ENCODE measurements at places on chromosomes 2 and 18.

DNA sequence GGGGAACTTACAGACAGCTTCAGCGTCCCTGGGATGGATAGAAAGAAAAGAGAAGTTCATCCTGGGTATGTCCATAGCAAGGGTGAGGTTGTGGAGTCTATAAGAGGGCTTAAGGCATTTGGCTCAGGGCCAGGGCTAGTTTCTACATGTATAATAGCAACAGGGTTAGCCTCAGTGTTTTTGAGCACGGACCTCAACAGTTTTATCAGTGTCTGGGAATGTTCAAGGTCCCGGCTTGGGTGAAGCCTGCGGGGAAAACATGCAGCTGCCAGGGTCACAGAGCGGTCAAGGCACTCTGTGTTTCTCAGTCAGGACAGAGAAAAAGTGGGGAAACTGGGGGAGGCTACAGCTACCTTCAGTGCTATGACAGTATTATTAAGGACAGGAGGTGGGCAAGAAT is 427.7 kb upstream of the HS6ST1 start:
- DNase-seq: no peak

GRCh38 chr2:70887550-70888246 is 48.0 kb upstream of the ATP6V1B1 start:
- DNase-seq: peak; percentile 77

DNA sequence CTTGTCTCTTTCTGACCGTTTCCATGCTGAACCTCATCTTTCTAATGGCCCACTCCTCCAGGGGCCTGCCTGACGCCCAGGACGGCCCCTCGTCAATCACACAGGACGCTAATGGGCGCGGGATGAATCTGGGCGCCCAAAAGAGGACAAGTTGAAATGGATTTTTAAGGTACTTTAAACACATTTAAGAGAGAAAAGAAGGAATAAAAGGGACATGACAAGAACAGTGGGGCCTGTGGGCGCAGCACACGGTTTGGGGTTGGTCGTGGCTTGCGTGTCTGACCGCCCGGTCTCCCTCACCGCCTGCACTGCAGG is 607 bp upstream of the UBE2F start:
- DNase-seq: no peak

GRCh38 chr2:17181051-17181752 is 337.0 kb downstream of the RAD51AP2 start:
- DNase-seq: no peak

DNA sequence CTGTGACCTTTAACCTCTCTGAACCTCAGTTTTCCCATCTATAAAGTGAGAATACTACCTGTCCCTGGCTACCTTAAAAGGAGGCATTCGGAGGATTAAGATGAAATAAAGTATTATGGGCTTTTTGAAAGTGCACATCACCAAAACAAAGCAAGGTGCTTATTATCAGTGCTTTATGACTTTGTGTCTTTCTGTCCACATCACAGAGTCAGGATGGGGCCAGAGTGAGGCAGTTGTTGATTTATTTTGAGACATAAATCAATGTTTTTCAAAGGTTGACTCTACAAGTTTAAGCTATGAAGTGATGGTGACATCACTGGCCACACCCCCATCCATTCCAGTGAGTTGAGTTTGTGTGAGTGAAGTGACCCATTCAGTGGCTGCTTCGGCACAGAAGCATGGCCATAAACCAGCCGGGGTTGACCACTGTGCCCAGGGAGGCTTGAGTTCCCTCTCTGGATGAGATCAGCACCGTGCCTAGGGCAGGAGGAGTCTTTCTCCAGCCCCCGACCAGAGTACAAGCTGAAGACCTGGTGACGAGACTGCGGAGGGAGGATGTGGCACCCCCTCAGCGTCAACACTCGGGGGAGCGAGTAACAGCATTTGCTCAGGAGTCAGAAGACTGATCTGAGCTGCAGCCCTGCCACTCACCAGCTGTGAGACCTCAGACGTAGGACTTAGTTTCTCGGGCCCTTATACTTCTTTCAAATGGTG is 89.0 kb upstream of the PPP1CB start:
- DNase-seq: no peak

DNA sequence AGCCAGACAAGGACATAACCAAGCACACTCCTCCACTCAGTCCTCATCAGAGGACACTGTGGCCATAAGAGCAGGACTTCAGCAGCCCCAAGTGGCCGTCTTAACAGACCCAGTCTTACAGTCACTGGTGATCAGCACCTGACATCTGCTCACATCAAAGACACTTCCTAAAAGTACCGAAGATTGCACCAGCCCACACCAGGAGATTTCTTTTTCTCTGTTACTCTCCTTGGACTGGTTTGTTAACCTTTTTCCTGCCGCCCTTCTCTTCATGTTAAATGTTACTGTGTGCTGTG is 44.1 kb downstream of the MRPS5 start:
- DNase-seq: no peak

DNA sequence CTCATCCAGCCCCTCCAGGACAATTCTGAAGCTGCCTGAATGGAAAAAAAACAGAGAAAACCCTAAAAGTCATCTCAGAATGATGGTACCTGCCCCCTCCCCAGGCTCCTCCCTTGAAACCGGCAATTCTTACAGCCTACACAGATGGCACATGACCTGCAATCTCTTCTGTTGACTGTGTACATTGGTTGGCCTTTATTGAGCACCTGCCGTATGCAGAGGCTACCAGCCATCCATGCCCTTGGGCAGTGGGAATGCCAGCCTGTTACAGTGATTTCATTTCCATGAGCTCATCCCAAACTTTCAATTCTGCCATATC is 57.1 kb downstream of the EMX1 start:
- no peak for DNase-seq

DNA sequence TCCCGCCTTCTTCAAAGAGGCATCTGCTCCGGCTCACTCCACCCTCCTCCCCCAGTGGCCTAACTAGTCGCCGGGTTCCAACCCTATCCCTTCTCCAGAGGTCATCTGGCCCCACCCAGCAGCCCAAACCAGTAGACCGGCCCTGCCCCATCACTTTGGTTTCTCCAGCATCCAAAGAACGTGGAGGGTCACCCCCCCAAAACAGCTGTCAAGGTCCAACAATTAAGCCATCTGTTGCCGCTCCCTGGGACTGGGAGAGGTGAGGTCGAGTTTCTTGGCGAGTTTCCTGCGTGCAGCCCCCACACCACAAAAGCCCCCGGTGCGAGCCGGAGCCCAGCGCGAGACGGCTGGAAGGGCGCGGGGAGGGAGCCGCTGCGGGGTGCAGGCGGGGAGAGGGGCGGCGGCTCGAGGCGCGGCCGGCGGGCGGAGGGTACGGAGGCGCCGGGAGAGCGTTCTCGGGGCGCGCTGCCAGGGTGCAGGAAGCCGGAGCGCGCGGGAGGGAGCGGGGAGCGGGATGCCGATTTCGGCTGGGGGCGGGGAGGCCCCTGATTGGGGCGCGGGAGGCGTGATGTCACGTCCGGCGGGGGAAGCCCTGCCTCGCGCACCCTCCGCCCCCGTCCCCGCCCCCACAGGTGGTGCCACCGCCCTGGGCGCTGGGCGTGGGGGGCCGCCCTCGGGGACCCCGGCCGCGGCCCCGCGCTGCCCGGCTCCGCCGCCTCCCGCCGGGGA is 571 bp upstream of the GPC1 start:
- DNase-seq: peak; percentile 79

DNA sequence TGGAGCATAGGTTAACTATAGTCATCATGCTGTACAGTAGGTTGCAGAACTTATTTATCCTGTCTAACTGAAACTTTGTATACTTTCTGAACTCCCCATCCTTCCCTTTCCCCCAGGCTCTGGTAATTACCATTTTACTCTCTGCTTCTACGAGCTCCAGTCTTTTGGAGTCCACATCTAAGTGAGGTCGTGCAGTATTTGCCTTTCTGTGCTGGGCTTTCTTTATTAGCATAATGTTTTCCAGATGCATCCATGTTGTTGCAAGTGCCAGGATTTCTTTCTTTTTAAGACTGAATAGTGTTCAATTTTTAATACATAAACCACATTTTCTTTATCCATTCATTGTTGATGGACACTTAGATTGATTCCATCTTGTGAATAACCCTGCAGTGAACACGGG is 464.1 kb downstream of the TGIF1 start:
- no peak for DNase-seq

- no peak for DNase-seq
These were observed 205.7 kb downstream of the CYP26B1 start for GRCh38 chr2:71941726-71942525.

DNA sequence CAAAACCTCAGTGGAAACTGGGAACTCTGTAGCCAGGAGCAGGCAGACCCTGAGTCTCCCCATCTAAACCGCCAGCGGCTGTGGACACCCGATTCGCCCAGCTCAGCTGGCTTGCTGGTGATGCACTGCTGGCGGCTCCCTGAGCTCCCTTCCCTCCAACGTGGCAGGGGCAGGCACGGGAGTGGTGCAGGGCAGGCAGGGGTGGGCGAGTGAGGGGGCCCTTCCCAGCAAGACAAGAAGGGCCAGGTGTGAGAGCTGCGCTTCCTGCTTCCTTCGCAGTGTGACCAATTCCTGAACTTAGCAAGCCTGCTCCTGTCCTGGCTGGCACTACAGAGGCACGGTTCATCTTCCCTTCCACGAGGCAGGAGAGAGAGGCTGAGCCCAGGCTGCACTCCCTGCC is 12.3 kb upstream of the SEMA4C start:
- no peak for DNase-seq

- no peak for DNase-seq
These were observed 592.1 kb downstream of the XIRP2 start for GRCh38 chr2:167480232-167480985.

- DNase-seq: no peak
These were observed 102.9 kb downstream of the CCDC141 start for GRCh38 chr2:178947006-178947405.

DNA sequence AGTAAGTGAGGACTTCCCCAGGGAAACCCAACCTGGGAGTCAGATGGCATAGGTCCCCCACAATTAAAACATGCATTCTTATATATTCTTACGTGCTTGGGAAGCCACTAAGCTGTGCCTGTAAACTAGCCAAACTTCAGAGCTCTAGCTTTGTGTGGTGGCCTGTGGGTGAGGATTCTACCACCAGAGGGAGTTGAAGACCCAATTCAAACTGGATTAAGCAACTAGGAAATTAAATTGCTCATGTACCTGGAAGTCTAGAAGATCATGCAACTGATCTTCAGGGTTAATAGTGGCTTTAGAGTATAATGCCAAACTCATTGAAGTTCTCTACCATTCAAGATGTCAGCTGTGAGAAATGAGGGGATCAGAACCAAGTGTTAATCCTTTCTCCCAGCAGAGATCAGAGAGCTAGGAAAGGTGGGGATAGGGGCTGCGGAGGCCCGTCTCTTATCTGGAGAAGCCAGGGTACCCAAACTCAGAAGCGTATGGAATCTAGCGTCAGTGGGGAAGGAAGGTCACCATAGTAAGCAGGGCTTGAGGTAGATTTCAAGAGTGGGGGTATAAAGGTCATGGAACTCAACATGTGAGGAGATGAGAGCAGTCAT is 53.2 kb upstream of the CCDC85A start:
- peak; percentile 12 for DNase-seq

DNA sequence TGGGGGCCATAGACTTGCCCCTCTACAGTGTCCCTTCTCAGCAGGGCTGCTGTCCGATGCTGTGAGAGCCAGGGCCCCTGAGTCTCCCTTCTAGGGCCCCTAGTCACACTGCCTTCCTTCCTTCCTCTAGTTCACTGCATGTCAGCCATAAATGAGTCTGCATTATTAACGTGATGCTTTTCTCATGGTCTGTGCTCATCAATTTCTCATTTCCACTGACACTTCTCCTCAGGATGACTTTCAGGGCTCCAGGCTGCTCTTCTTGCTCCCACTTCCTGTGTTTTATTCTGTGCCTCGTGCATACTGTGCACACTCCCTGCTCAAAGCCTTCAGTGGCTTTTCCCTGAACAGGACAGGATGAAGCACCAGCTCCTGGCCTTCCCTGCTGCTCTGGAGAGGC is 146.5 kb downstream of the FAM210A start:
- no peak for DNase-seq

DNA sequence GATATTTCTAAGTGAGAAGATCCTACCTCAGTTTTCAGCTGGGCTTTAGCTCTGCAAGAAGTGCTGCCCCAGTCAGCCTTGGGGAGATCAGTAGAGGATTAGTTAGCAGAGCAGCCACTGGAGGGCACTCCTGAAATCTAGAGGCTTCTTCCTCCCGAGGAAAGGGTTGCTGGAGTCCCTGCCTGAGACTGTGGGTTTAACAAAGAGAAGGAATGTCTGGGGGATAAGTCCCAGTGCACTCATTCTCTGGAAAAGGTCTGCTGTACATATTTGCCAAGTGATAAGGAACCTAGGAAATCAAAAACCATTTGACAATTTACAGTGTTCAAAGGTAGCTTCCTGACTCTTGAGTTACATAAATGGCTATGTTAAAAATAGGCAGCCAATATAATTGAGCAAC is 207.2 kb downstream of the SLC8A1 start:
- peak; percentile 50 for DNase-seq

DNA sequence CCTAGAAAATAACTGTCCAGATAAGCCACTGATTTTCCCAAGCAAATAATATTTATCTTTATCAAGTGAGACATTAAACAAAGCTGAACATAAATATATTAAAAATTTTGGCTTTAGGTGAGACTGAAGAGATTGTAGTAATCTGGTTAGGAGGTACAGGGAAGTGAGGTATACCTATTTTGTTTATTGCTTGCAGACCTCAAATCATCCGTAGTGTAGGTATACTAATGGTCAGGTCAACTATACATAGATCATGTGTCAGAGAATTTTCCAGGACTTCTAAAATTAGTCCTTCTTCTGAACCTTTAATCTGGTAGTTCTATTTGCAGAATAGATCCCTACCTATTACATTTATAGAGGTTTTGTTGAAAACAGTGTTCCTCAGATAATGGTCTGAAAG is 41.5 kb downstream of the SP140 start:
- DNase-seq: no peak

DNA sequence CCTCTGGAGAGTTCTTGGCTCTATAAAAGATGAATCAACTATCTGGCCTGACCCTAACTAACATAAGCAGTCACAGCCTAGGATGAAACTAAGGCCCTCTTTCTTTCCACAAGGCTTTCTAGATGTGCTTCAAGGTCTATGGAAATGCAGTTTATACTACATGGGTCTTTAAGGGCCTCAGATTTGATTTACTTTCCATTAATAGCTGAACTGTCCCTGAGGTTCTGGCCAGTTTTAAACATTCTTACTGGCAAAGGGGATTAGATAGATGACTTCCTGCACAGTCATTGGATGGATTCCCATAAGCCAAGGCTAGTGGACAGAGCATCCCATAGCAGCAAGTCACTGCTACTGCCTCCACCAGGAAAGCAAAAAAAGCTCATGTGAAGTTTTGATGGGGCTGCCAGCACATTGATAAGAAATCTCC is 38.1 kb upstream of the LCLAT1 start:
- DNase-seq: no peak

DNA sequence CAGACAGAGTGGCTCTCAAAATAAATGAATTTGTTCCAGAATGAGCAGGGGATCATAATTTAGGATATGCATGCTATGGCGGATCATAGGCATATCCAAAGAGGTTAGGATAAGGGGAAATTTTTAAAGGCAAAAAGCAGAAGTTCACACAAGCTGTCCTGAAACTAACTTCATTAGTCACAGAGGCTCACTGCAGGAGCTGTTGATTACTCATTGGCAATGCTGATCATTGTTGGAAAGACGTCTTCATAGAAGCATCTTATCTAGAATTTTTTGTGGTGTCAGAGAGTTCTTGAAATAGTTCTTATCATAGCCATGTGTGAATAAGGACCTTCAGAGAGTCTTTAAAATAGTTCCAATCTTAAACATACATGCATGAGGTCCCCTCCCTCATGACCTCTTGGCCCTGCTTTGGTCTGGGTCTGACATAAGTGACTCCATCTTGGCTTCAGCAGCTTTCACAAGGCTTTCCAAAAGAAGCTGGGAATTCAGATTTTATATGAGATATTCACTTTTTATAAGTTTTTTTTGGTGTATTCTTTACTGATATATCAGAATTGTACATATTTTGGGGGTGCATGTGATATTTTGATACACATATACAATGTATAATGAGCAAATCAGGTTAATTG is 7.5 kb upstream of the CCDC195 start:
- no peak for DNase-seq
